ENCODE measurements at places on chromosomes 1 and 21.
A peak's percentile ranks its signal among the peaks of the same experiment; 100 is the strongest.

DNA sequence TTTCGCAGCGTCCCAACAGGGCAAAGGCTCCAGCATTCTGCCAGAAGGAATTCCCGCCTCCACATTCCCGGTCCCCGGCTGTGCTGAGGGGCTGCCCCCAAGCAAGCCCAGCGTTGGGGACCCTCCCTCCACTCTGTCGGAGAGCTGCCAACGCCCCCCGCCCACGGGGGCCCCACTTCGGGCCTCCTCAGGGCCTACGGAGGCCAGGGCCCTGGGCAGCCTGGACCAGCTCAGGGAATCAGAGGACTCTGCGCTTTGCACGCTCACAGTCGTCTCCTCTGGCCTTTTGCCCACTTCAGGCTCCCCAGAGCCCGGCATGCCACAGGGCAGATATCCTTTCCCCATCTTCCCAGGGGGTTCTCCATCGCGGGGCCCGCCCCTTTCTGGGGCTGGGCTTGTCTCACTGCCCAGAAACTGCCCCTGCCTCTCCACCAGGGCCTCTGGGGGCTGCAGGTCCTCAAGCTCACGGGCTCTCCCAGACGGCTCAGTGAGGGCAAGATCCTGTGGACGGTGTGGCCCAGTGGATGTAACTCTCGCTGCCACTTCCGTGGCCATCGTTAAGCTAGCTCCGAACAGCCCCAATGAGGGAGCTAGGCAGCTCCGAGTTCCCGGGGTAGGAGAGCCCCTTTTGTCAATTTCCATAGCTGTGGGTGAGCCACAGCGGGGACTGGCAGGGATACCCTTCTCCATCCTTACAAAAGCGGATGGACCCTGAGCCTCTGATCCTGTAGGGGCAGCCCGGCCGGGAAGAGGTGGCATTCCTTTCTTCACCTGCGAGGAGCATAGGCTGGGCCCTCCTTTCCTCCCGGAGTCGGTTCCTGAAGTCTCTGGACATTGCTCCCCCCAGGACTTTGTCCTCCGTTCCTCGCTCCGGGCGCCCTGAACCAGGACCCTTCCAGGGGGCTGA is 2.8 kb downstream of the ITPKB start:
- peak; percentile 36 for DNase-seq

DNA sequence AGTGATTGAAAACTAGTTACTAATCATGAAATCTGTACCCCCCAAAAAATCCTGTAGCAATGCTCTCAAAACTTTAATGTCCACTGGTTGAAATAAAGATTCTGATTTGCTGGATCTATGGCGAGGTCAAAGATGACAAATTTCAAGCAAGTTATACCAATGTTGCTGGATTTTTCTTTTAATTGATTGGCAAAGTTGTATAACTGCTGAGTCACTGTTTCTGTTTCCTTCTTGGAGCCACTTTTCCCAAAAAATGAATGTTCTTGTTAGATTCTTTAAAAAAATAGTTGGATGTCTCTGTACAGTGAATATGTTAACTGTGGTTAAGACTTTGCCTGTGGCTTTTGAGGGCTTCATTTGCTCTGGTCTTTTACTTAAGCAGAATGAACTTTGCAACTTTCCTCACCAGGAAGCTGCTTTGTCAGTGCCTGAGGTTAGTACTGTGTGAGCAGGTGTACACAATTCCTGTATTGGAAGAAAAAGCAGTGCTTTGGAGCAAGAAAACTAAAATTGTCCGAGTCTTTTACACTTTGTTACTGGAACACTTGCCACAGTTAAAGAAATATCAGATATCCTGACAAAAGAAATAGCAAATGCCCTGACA is 1211.9 kb downstream of the MRPL39 start:
- no peak for DNase-seq

- no peak for DNase-seq
Observed at GRCh38 chr1:30324251-30325084, 398.9 kb downstream of the MATN1 start.

- DNase-seq, result no peak
Observed at GRCh38 chr1:66537718-66538117, 3.8 kb downstream of the SGIP1 start.

DNA sequence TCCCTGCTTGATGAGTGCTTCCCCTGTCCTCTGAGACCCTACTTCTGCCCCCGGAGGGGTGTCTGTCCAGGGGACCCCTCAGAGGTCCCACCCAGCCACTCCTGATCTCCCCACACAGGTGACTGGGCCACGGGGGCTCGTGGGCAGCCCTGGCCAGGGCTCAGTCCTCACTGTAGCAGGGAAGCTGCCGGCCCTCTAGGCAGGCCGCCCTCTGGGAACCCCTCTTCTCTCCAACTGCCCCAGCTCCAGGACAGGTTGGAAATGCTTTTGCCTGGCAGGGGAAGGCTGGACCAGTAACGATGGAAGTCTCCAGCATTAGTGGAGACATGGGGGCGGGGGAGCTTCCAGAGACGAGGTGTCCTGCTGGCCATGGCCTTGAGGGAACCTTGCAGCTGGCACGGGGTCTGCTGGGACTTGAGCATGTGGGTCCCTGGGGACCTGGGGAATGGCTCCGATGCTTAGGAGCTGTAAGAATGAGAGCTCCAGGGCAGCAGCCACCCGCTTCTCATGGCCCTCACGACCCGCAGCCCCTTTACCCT is 3.1 kb upstream of the FNDC10 start:
- DNase-seq, result no peak

DNA sequence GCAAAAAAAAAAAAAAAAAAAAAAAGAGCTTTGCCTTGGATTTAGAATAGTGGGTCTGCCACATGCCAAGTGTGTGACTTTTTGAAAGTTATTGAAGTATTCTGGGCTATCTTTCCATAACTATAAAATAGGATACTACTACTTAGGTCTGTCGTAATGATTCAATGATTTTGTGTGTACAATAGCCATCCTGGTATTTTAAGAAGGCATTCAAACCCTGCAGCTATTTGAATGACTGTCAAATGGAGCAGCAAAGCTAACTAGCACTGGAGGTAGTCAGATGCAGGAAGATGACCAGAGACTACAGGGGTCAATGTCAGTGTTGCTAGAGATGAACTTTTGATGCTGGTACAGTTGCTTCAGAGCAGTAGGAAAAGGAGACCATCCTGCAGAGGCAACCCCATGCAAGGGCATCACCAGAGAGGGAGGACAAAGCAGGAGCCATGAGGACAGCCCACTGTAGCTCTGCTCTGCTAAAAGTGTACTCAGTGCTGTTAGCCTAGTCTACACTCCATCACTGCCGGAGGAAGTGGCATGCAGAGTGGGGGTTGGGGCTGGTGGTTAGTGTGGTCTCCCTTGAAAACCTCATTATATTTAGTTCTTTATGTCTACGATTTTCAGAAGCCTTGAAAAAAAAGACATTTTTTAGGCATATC is 29.0 kb downstream of the DUSP10 start:
- DNase-seq, result no peak

DNA sequence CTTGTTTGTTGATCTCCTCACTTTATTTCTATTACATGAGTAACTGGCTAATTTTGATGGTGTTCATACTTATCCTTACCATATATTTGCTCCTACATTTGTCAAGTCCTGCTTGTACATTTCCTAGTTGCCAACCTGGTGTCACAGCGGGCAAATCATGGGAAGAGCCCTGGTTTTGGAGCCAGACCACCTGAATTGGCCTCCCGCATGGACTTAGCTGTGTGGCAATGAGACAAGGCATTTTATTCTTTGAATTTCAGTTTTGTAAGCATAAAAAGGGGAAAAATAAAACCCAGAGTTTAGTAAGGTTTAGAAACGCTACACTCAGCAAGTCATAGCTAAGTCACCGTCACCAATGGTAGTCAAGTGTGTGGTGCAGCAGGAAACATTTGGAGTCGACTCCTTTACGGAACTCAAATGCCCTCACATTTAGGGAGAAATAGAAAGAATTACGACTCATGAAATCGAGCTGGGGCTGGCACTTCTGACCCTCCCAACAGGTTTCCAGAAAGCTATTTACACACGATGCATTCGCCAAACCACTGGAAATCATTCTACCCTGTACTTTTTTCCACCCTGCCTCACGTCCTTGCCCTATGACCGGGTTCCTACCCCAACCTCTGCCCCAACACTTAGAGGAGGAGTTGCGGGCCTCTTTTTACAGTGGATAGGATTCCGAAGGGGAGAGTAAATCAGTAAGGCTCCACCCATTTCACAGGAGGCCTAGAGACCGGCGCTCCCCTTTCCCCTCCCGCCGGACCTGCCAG is 492 bp upstream of the PGM1 start:
- peak; percentile 48 for DNase-seq

- no peak for DNase-seq
Observed at GRCh38 chr1:7294636-7295035, 476.5 kb upstream of the VAMP3 start.

DNA sequence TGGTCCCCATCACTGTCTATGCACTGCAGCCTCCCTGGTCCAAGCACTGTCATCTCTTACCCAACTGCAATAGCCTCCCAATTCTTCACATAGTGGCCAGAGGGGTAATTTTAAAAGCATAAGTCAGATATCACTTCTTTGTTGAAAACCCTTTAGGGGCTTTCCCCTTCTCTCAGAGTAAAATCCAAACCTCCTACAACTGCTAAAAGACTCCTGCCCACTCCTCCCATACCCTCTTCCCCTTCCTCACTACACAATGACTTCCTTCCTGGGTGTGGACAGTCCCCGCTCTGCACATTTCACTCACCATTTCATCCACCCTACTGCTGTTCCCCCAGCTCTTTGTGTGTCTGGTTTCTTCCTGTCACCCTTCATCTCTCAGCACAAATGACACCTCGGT is 8.3 kb downstream of the MCOLN2 start:
- no peak for DNase-seq

DNA sequence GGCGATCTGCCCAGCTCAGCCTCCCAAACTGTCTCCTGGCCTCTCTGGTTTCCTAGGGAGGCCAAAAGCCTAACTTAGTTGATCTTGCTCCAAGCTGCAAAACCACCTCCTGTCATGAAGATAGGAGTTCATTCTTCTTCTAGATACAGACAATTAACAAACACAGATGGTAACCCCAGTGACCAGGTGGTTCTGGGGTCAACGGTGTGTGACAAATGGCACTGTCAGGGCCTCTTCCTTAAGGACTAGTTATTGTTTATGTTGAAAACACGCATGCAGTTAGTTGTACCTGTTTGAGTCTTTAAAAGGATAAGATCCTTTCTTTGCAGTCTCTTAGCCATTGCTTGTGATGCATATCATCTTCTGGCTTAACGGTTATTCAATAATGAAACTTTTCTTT is 4.6 kb upstream of the UMODL1 start:
- no peak for DNase-seq

DNA sequence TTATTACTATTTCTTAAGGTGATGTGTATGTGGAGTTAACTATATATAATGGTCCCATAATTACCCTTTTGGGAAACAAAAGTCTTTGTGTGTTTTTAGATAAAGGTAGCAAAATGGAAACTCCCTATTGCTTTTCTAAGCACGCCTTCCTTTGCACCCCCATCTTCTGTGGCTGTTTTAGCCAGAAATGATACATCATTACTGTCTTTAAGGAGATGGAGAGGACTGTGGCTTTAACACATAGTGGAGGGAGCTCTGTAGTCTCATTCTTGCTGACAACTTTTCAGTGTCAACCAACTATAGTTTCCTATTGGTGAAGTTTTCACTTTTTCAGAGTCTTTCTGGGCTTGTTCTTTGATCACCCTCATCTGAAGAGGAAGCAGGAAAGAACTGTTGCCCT is 1.0 kb downstream of the APOBEC4 start:
- no peak for DNase-seq

GRCh38 chr1:168861421-168862004 is 132.5 kb upstream of the DPT start:
- no peak for DNase-seq

- DNase-seq, result no peak
Observed at GRCh38 chr1:177067752-177068410, 96.6 kb downstream of the ASTN1 start.

- peak; percentile 12 for DNase-seq
Observed at GRCh38 chr1:198686069-198686728, 47.4 kb downstream of the PTPRC start.

- peak; percentile 74 for DNase-seq
Observed at GRCh38 chr1:17669866-17670451, 85.2 kb upstream of the ACTL8 start.

- DNase-seq, result no peak
Observed at GRCh38 chr1:213704941-213705340, 282.8 kb upstream of the PROX1 start.

GRCh38 chr1:18681423-18681835 is 50.8 kb downstream of the PAX7 start:
- DNase-seq, result peak; percentile 42

GRCh38 chr1:28099050-28099769 is 10.8 kb upstream of the EYA3 start:
- DNase-seq, result no peak

DNA sequence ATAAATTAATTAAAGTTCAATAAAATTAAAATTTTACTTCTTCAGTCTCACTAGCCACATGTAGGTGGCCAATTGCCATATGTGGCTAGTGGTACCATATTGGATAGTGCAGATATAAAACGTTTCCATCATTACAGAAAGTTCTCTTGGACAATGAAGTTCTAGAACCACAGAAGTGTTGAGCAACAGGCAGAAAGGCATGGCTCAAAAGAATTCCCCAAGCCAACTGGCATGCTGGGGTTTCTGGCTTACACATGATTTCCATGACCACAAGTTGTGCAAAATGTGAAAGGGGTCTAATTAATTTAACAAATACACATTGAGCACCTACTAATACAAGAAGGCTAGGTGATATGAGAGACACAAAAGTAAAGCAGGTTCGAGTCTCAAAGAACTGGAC is 72.2 kb upstream of the CDC42BPA start:
- DNase-seq, result no peak

All from cerebellar cortex (tissue), 1 donor.